Fibroblast of lung (primary cell): ENCODE measurements at places on chromosomes 12 and 14. TPM values are rescaled to one million over a fixed set of nuclear protein-coding genes. Genes with fewer than 3 reads are reported as not detected.

Gene TPH2
- not detected in 2 replicates for total RNA-seq

Gene PARP11
- total RNA-seq = 5.4 and 6.6 TPM in 2 replicates

Gene AQP6
- total RNA-seq = under 0.01 and 0.17 TPM in 2 replicates

Gene JKAMP
- total RNA-seq = 51.6 and 80.1 TPM in 2 replicates

Gene PKP2
- total RNA-seq = under 0.01 TPM in 2 replicates

DNA sequence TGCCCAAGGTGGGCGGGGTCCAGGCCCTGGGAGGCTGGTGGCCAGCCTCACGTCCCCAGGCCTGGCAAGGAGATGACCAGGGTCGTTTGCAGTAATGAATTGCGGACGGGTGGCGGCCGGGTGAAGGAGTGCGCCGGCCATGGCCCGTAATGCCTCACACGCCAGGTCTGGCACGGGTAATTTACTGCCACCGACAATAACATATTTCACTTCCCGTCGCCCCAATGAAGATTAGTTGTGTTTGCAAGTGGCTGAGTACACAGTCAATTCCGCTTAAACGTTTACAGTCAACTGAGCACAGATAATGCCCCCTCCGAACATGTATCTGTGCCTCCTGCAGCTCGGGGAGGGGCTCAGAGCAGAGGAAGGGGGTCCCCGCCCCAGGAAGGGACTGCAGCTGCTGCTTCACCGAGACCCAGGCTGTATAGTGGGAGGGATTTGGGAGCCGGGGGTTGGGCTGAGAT is 48.3 kb downstream of the MVK start:
- H3K36me3 ChIP-seq = no peaks in the 10 kb centered on the region
- no peaks in the 10 kb centered on the region for H3K4me1 ChIP-seq
- H3K4me3 ChIP-seq = no peak overlapping the region

DNA sequence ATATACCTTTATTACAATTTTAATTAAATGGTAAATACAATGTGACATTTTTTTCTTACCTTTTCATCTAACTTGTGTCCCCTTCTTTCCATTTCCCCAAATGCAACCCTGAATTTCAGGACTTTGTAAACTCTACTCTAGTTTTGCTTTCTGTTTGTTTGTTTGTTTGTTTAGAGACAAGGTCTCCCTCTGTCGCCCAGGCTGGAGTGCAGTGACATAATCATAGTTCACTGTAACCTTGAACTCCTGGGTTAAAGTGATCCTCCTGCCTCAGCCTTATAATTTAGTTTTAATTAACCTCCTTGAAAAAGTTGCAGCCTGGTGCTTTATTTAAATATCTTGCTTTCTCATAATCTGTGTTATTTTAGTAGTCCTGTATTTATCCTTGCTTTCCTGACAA is 59.0 kb upstream of the MON2 start:
- H3K36me3 ChIP-seq = no peaks in the 10 kb centered on the region
- H3K4me3 ChIP-seq = no peak overlapping the region
- DNase-seq = no peak

- no peaks in the 10 kb centered on the region for H3K4me1 ChIP-seq
- H3K4me3 ChIP-seq = no peak overlapping the region
- H3K36me3 ChIP-seq = no peaks in the 10 kb centered on the region
- H3K27me3 ChIP-seq = peaks cover 13% of the 10 kb centered on the region
- no peak for DNase-seq
Observed at GRCh38 chr12:666766-667308, 3.6 kb upstream of the NINJ2 start.

DNA sequence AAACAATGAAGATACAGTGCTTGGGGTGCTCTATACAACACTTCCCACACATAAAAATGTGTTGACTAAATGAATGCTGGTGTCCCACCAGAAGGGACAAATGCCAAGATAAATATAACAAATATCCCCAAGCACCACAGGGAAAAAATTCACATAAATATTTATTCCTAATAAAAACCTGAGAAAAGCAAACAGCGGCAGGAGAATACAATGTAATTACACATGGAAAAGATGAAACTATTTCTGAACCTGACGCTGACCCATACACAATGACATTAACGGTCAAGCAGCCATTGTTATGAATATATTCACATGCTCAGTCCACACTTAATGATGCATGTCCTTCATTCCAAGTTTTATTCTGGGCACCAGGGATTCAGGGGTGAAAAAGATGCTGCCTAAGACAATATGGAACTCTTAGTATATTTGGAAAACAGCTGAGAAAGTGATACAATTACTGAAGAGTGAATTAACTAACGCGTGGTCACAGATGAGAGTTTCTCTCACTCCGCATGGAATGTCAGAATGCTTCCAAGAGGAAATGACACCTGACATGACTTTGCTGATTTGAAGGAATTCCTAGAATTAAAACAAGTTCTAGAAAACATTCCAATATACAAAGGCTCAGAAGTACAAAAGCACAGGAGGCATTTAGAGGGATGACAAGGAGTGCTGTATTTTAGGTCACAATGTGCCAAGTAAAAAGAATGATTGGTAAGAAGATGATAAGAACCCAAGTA is 27.9 kb upstream of the PTPRR start:
- no peaks in the 10 kb centered on the region for H3K27me3 ChIP-seq
- H3K4me1 ChIP-seq = no peaks in the 10 kb centered on the region
- DNase-seq = peak; percentile 16
- H3K4me3 ChIP-seq = no peak overlapping the region
- H3K36me3 ChIP-seq = no peaks in the 10 kb centered on the region
- no peak overlapping the region for H3K27ac ChIP-seq

DNA sequence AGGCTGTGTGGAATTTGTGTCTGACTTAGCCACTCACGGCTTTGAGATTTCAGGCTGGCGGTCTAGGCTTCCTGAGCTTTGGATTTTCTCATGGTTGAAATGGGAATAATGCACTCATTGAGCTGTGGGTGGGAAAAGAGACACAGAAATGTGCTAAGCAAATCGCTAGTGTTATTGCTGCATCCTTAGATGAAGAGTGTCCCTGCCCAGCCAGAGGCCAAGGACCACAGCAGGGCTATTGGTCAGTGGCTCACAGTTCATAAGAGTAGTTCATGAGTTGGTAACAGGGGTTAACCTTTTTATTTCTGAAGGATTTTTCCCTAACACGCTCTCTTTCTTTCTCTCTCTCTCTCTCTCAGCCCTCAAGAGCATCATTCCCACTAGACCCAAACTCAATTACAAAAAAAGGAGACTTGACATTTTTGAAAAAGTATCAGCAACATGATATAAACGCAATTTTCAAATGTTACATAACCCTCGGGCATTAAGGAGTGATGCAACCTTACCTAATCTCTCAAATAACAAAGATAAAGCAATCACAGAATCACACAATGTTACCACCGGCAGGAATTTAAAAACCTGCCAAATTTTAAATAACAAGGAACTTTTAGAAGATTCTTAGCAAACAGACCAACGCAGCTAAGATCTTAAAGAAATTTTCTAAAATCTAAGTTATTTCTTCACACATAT is 36.7 kb upstream of the RMST start:
- no peak overlapping the region for H3K27ac ChIP-seq
- no peaks in the 10 kb centered on the region for H3K27me3 ChIP-seq
- no peak overlapping the region for H3K4me3 ChIP-seq
- DNase-seq = no peak
- H3K36me3 ChIP-seq = no peaks in the 10 kb centered on the region

- DNase-seq = no peak
- H3K4me1 ChIP-seq = no peaks in the 10 kb centered on the region
- H3K27ac ChIP-seq = no peak overlapping the region
- no peak overlapping the region for H3K4me3 ChIP-seq
- H3K27me3 ChIP-seq = no peaks in the 10 kb centered on the region
- no peaks in the 10 kb centered on the region for H3K36me3 ChIP-seq
Observed at GRCh38 chr12:80807640-80808288, 91.1 kb downstream of the MYF5 start.

- no peak for DNase-seq
- H3K4me3 ChIP-seq = no peak overlapping the region
- H3K36me3 ChIP-seq = no peaks in the 10 kb centered on the region
Observed at GRCh38 chr14:88632512-88632911, 69.7 kb downstream of the ZC3H14 start.

DNA sequence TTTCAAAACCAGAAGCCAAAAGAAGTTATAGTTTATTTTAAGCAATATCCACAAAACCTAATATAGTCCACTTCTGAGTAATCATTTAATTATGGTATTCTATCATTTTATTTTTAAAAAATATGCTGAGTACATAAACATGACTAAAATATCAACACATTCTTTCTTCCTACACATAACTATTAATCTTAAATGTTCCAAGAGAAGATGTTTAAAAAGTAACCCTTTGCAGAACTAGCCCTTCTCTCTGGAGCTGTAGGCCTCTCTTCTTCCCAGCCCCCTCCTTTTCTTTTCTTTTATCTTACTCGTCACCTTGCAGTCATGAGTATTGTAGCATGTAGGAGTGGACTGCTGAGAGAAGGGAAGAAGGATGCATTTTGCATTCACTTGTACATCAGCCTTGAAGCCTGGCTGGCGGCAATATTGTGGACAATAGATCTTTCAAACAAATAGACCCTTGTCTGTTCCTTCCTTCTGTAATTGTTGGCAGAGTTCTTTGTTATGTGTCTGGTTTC is 941.9 kb downstream of the NRXN3 start:
- H3K4me3 ChIP-seq = no peak overlapping the region
- H3K4me1 ChIP-seq = no peaks in the 10 kb centered on the region
- no peaks in the 10 kb centered on the region for H3K27me3 ChIP-seq

DNA sequence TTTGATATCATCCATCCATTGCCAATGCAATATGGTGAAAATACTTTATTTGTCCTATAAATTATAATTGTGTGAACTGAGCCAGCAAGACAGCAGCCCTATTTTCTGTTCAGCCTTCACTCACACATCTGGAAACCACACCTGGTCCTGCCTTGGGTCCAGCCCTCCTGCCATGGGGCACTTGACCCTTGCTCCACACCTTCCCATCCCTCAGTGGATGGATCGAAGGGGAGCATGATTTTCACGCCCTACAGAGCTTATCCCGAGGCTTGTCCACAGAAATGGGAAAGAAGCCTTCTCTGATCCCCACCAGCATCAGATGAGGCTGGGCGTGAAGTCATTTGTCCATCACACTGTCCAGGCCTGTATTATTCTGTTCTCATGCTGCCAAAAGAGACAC is 10.1 kb downstream of the TMEM132D start:
- no peak overlapping the region for H3K27ac ChIP-seq
- H3K4me1 ChIP-seq = no peaks in the 10 kb centered on the region
- no peaks in the 10 kb centered on the region for H3K27me3 ChIP-seq
- DNase-seq = no peak
- H3K36me3 ChIP-seq = no peaks in the 10 kb centered on the region

GRCh38 chr14:74618078-74618952 is 6.3 kb upstream of the LTBP2 start:
- DNase-seq = peak; percentile 77
- H3K27ac ChIP-seq = peak overlapping the region; percentile 79
- H3K4me1 ChIP-seq = peaks cover 53% of the 10 kb centered on the region
- no peak overlapping the region for H3K4me3 ChIP-seq
- no peaks in the 10 kb centered on the region for H3K27me3 ChIP-seq
- no peaks in the 10 kb centered on the region for H3K36me3 ChIP-seq

GRCh38 chr12:58172433-58173073 is 231.2 kb downstream of the ATP23 start:
- H3K4me3 ChIP-seq = no peak overlapping the region
- H3K36me3 ChIP-seq = no peaks in the 10 kb centered on the region
- H3K4me1 ChIP-seq = no peaks in the 10 kb centered on the region
- no peak for DNase-seq
